ENCODE measurements at places on chromosomes 3 and 15.
A peak's percentile ranks its signal among the peaks of the same experiment; 100 is the strongest.

DNA sequence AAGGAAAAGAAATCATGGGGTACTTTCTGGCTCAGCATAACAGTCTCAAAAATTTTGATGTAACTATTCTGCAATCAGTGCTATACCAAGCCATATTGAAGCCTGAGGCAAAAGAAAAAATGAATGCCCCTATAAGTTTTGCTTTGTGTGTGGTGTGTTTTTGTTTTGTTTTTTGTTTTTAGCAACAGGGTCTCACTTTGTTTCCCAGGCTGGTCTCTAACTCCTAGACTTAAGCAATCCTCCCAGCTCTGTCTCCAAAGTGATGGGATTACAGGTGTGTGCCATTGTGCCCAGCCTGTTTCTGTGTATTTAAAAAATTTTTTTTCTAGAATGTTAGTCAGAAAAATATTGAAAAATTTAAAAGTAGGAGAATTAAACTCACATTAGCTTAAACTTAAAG, 93.2 kb downstream of the ZNF280D start:
- DNase-seq: no peak

GRCh38 chr3:50442945-50443579, 60.4 kb downstream of the CACNA2D2 start:
- DNase-seq: no peak

DNA sequence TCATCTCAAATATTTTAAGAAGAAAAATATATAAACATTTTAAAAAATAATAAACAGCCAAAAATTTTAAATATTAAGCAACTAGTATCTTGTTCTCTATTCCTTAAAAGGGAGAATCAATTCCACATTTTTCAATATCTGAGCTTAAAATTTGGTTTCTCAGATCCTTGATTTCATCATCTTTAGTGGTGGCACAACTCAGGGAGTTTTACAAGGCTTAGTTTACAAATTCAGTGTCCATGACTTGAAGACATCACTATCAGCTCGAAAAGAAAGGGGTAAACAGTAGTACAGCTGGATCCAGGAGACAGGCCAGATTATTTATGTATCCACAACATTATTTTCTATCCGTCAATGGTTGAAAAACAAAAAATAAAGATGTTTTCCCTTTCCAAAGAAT, 11.6 kb downstream of the IGF2BP2 start:
- DNase-seq: no peak

- DNase-seq: no peak
Observed at GRCh38 chr15:77480859-77481633, 60.4 kb downstream of the HMG20A start.

GRCh38 chr3:63559884-63560283, 92.6 kb upstream of the SNTN start:
- DNase-seq: no peak

DNA sequence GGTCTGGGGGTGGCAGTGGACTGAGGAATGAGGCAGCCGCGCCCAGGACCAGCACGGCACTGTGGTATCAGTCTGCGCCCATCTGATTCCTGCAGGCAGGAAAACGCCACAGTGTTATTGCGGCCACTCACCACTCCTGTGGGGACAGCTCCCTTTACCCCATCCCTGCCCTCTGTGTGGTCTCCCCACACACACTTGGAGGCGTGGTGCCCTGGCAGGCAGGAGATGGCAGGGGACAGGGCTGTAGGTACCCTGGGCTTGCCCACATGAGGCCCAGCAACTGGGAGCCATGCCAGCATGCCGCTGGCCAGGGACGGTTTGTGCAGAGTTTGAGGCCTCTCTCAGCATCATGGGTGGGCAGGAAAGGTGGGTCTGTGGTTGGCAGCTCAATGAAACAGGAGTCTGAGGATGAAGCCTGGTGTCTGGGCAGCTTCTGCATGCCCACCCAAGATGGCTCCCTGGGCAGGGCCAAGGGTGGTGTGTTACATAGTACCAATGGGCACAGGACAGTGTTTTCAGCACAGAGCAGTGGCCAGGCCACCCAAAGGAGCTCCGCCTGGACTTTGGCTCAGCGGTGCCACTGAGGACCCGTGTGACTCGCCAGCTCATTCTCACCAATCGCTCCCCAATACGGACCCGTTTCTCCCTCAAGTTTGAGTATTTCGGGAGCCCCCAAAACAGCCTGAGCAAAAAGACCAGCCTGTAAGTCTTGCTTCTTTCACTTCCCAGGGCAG, 27.2 kb downstream of the ACAA1 start:
- no peak for DNase-seq

- no peak for DNase-seq
Observed at GRCh38 chr3:190492966-190493365, 20.9 kb upstream of the IL1RAP start.

GRCh38 chr3:20769430-20769829, 583.4 kb upstream of the SGO1 start:
- DNase-seq: no peak

- no peak for DNase-seq
Observed at GRCh38 chr15:61815356-61816083, 244.7 kb downstream of the VPS13C start.

- DNase-seq: no peak
Observed at GRCh38 chr3:96483781-96484180, 330.6 kb upstream of the EPHA6 start.

GRCh38 chr15:48059791-48060190, 61.0 kb upstream of the SLC24A5 start:
- DNase-seq: no peak

DNA sequence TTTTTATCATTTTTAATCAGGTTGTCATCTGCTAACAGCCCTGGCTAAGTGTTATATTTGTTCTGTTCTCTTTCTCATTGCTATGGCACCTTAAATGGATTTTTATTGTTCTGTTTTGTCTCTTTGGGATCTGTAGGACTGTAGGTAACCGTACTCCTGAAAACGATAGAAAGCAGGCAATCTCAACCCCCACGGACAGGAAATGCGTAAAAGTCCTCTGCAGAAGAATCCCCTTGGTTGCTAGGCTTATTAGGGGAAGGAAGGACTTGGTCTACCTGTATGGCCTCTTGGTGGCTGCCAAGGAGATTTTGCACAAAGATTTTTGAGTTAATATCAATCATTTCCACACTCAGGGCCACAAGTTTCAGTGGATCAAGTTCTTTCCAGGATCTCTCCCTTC, 571.9 kb upstream of the ZNF385D start:
- no peak for DNase-seq

GRCh38 chr15:68295014-68295805, 17.7 kb downstream of the FEM1B start:
- no peak for DNase-seq

DNA sequence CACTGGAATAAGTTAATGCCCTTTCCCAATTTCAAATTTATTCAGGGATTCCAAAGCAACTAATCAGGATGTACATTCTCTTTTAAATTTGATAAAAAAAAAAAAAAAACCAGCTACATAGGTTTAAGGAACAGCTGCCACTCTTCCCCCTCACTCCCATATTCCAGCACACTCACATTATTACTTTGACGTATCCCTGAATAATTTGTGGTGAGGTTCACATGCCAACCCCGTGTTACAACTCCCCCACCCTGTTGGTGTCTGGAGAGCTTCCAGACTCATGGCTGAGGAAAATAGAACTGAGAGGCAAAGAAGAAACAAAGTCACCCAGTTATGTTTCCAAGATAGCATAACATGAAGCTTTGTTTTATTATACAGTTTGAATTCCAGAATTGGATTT, 300.5 kb upstream of the MME start:
- DNase-seq: no peak

DNA sequence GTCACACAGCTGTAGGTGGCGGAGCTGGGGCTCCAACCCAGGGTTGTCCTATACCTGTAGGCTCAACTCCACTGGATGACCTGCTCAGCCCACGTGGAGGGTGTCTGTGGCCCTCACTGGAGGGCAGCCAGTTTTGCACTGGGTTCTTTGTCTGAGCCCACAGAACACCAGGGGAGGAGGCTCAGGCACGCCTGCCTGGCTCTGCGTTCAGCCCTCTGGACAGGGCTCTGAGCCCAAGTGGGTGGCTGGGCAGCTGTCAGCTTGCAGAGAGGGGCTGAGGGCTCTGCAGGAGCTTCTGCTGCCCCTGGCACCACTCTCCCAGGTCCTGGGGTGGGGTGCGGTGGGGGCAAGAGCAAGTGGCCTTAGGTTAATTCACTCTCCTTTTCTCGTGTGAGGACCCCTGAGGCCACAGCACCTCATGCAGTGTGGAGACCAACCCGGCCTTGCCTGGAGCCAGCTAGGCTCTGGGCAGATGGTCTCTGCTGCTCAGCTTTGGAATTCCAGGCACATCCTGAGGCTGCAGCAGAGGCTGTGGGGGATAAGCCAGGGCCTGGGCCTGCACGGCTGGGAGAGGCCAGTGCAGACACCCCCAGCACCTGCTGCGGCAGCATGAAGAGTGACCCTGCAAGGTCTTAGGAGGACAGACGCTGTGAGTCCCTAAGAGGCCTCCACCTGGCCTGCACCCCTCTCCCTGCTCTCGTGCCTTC, 23.5 kb downstream of the DUSP7 start:
- DNase-seq: no peak

DNA sequence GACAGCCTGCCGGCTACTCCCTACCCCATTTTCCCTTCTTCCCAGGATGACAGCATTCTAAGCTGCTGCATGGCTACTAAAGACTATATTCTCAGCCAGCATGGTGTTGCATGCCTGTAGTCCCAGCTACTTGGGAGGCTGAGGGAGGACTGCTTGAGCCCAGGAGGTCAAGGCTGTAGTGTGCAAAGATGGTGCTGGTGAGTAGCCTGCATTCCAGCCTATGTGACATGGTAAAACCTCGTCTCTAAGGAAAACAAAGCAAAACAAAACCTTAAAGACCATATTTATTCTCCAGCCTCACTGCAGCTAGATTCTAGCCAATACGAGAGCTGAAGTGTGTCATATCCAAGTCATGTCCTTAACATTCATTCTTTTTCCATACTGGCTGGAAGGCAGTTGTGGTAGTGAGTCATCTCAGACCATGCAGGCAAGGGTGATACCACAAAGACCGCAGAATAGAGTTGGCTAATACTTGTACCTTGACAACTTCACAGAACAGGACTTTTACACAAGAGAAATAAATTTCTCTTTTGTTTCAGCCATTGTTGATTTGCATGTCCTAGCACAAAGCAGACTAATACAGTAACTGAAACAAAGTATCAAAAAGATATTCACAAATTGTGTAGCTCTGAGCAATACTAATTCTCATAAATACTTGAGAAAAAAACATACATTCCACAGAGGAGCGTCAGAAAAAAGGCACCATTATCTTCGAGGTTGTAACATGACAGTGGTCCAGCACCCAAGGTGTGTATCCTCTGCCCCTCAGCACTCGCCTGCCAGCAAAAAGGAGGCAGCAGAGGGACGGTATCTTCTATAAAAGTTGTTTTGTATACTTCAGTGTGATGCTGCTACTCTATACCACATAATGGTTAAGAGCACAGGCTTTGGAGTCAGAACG, 14.8 kb downstream of the PBRM1 start:
- peak; percentile 57 for DNase-seq

DNA sequence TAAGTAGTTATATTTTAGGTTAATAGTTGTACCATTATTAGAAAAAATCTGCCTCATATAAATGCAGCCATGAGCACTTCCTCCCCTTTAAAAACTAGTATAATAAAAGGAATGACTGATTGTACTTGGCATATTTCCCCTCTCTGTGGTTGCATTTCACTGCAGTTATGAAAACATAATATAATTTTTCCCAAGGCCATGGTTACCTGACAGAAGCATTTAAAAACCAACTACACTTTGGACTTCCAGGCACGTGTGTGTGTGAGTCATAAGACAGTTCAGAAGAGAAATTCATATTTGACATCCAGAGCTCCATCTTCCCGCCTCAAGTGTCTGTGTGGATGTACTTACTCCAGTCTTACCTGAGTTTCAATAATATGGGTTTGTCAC, 828.2 kb upstream of the CFAP20DC start:
- no peak for DNase-seq

- DNase-seq: no peak
Observed at GRCh38 chr3:52197499-52197841, 490 bp upstream of the ALAS1 start.

DNA sequence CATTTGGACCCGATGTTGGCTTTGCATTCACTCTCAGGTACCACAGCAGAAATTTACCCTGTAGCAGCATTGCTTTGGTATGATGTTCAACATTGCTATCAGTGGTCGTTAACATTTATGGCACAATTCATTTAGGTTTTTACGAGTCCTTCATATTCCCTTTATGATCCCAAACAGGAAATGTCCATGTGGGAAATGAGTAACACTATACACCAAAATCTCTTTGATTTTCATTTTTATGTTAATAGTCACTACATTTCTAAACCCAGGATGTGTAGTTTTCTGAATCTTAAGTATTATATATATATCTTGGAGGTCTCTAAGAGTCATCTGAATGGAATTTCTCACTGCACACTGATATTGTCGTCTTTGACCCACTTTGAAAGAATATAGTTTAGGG, 78.5 kb upstream of the RBMS3 start:
- no peak for DNase-seq

GRCh38 chr3:66082679-66083078, 44.0 kb upstream of the MAGI1 start:
- no peak for DNase-seq

DNA sequence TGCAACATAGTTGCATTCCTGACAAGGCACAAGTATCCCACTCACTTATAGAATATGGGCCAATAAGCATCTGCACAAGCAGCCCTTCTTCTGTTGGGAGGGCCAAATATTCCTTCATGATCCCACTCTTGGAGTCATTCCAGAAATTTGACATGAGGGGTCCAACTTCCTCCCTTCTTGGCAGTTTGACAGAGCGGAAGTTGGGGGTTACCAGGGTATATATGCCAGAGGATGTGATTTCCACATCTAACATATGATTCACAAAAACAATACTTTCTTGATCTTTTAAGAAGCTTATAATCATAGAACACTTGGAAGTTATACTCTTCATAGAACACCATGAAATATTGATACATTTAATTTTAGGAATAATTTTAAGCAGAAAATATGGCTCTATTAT, 100.9 kb upstream of the CRBN start:
- DNase-seq: no peak

DNA sequence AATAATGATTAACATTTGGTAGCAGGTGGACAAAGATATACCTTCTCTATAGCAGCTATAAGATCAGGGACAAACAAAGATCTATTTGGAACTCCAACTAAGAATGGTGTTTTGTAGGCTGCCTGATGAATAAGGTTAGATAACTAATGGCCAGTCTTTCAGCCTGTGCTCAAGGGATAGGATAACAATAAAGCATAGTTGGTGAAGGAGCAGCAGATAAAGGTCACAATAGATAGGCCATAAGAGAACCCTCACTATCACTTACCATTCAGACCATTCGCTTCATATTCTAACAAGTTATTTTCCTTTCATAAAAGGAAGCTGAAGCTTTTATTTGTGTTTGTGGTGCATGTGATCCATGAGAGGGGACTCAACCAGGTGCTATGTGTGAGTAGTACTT, 19.8 kb downstream of the EPM2AIP1 start:
- no peak for DNase-seq

- no peak for DNase-seq
Observed at GRCh38 chr3:186986816-186987215, 56.5 kb downstream of the ST6GAL1 start.

- DNase-seq: no peak
Observed at GRCh38 chr3:24963762-24964625, 464.1 kb upstream of the RARB start.

- DNase-seq: no peak
Observed at GRCh38 chr15:73352082-73352481, 16.7 kb downstream of the HCN4 start.

GRCh38 chr3:38029400-38030125, at the start of gene PLCD1:
PLCD1 (minus strand) TSS chr3:38029642; CDS start chr3:38029539, 103 bp downstream.
- DNase-seq: no peak
